ENCODE measurements at places on chromosomes 12 and 14. TPM values are rescaled to one million over a fixed set of nuclear protein-coding genes. Genes with fewer than 3 reads are reported as not detected.
A peak's percentile ranks its signal among the peaks of the same experiment; 100 is the strongest.

OR4E2 gene
- polyA plus RNA-seq: not detected

SERPINA10 gene
- polyA plus RNA-seq: not detected

PTGER2 gene
- polyA plus RNA-seq: 0.67 TPM

ESR2 gene
- polyA plus RNA-seq: 0.03 TPM

TEX52 gene
- polyA plus RNA-seq: not detected

- peak overlapping the region; percentile 74 for H3K27ac ChIP-seq
- H3K36me3 ChIP-seq: peaks cover 2% of the 10 kb centered on the region
- H3K4me1 ChIP-seq: peaks cover 6% of the 10 kb centered on the region
- no peaks in the 10 kb centered on the region for H3K27me3 ChIP-seq
- DNase-seq: peak; percentile 23
Observed at GRCh38 chr12:62260733-62261683, 804 bp downstream of the USP15 start.

DNA sequence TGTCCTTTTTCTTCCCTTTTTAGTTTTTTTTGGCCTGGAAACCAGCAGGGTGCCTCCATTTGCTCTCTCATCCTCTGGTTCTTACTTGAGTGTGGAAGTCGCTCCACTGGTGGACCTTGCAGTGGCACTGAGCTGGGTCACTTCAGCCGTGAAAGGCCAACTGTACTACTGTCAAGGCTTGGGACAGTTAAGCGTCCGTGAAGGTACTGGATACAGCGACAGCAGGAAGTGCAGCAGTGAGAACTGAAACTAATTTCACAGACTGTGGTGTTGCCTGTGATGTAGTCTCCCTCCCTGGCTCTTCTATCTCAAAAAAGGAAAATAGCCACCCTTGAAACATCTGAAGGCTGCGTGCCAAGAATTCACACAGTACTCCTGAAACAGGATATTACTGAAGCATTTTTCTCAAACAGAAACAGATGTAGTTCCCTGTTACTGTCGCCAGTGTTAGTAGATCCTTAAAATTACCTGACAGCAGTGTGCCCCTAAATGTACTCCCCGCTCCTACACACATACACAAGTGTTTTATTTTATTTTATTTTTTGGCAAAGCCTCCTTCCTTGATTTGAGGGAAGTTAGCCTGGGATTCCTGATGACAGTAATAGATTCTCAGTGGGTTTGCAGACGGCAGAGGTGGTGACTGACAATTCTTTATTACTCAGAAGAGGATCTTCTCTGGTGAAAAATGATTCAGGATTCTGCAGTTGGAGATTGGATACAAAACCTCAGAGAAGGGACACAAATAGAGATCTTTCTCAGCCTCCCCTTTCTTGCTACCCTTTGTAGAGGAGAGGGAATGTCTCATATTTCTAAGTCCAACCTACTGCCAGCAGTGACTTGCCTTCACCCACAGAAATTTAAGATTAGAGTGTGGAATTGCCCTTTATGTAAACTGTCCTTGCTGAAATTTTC is 4.4 kb downstream of the SUSD6 start:
- H3K36me3 ChIP-seq: no peaks in the 10 kb centered on the region
- no peaks in the 10 kb centered on the region for H3K27me3 ChIP-seq
- no peak for DNase-seq
- peak overlapping the region; percentile 34 for H3K4me3 ChIP-seq

- peak; percentile 79 for DNase-seq
- H3K27ac ChIP-seq: no peak overlapping the region
- no peaks in the 10 kb centered on the region for H3K27me3 ChIP-seq
- peaks cover 39% of the 10 kb centered on the region for H3K4me1 ChIP-seq
- H3K4me3 ChIP-seq: no peak overlapping the region
- peaks cover 23% of the 10 kb centered on the region for H3K36me3 ChIP-seq
Observed at GRCh38 chr14:74608959-74609611, 3.0 kb downstream of the LTBP2 start.

- H3K4me3 ChIP-seq: peak overlapping the region; percentile 91
- H3K27me3 ChIP-seq: no peaks in the 10 kb centered on the region
- peaks cover 35% of the 10 kb centered on the region for H3K36me3 ChIP-seq
- no peaks in the 10 kb centered on the region for H3K4me1 ChIP-seq
- H3K27ac ChIP-seq: peak overlapping the region; percentile 71
Observed at GRCh38 chr14:52730709-52731111, 744 bp downstream of the STYX start.

DNA sequence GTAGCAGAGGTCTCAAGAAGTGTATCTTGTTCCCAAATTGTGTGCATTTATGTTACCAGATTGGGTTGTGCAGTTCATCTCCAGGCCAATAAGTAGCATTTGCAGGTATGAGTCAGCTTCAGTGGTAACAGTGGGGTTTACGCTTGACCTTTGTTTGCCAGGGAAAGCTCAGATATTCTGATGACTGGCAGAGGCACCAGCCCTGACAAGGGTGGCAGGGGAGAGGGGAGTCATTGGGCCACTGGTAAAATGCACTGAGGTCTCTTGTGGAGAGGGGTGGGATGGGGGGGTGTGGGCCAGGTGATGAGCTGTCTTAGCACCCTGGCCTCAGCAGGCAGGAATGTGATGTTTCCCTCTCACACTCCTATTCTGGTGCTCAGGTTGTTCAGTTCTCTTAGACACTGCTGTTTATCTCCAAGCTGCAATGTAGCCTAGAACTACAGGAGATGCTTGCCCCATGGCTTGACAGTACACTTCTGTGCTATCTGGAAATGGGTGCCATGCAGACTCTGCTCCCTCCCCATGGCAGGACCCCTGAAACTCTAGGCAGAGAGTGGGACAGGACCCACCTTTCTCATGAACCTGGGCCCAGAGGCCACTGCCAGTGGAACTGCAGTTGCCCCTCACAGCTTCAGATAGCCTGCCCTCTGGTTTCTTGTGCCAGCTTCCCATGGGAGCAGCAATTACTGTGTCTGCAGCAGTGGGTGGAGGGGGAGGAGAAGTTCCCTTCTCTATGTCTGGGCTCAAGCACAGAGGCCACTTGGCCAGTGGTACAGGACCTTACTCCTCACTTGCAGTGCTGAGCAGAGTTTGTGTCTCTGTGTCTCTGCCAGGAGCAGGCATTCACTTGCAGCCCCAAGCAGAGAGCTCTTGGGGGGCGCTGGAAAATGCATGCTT is 31.9 kb downstream of the USP15 start:
- no peaks in the 10 kb centered on the region for H3K27me3 ChIP-seq
- peaks cover 7% of the 10 kb centered on the region for H3K4me1 ChIP-seq
- no peak overlapping the region for H3K27ac ChIP-seq
- H3K4me3 ChIP-seq: no peak overlapping the region
- H3K36me3 ChIP-seq: peaks cover 21% of the 10 kb centered on the region

GRCh38 chr12:32765906-32766305 is 10.2 kb upstream of the YARS2 start:
- no peaks in the 10 kb centered on the region for H3K36me3 ChIP-seq
- H3K4me1 ChIP-seq: no peaks in the 10 kb centered on the region

DNA sequence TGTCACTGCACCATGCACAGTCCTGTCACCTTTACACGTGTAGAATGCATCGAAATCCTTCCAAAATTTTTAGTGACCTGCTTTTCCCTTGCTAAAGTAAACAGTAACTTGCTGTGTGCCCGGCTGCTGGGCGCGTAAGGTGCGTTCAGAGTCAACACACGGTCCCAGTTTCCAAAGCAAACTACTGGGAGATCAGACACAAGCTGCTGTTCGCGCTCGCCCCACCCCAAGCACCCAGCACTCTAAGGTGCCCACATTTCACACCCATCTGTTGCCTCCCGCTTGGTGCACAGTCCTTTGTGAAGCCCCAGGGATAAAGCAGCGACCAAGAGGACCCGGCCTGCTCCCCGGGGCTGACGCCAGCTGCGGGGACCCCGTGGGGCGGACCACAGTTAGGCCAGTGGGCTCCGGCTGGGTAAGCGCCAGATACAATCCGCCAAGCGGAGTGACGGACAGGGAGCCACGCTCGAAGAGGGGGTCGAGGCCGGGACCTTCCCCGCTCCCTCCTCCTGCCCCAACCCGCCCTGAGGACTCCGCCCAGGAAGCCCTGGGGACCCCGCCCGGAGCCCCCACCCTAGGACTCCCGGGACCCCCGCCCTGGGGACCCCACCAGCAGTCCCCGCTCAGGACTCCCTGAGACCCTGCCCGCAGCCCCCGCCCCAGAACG is 633 bp downstream of the STX2 start:
- H3K4me1 ChIP-seq: no peaks in the 10 kb centered on the region
- DNase-seq: no peak
- peak overlapping the region; percentile 12 for H3K27ac ChIP-seq
- H3K4me3 ChIP-seq: peak overlapping the region; percentile 75

- H3K4me1 ChIP-seq: no peaks in the 10 kb centered on the region
- H3K36me3 ChIP-seq: no peaks in the 10 kb centered on the region
Observed at GRCh38 chr14:74867673-74868072, 8.3 kb downstream of the PROX2 start.

DNA sequence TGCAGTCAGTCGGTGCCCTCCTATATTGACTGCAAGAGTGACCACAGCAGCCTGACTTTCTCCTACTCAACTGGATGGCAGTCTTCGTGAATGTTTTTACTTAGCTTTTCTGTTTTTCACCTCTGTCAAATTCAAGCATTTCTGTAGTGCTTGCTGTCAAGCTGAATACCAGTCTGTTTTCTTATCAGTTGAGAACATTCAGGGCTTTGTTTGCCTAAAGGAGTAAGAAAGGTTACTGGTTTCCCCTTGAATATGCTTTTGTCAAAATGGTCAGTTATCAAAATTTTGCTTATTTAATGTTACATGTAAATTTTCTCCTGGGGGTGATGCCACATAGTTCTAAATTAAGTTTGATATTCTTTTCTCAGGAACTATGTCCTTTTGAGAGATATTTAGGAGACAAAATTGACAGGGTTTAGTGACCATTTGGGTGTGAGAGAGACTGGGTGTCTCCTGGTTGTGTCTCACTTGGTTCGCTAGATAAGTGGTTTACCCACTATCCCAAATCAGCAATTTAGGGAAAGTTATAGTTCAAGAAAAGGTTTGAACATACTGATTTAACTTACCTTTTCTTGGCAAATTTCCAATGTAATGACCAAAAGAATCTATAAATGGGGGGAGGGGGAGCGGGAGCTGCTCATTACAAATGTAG is 366.3 kb downstream of the TMTC2 start:
- H3K27me3 ChIP-seq: no peaks in the 10 kb centered on the region
- no peak for DNase-seq
- no peak overlapping the region for H3K27ac ChIP-seq

DNA sequence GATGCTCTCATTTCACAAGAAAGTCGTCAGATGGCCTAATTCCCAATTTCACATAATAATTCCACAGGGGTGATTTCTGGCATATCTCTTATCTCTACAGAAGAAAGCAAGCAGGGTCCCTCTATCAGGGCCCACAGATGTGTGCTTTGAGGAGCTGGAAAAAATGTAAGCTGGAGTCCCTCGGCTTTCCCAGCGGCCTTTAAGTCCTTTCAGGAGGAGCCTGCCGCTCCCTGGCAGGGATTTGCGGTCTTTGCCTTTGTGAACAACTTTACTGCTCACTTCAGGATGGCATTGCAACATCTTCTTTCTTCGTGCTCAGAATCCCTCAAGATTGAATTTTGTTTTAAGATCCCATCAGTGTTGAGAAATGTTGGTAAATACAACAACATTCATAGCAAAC is 83.0 kb downstream of the FZD10 start:
- no peak overlapping the region for H3K4me3 ChIP-seq
- H3K36me3 ChIP-seq: no peaks in the 10 kb centered on the region
- DNase-seq: no peak
- H3K27me3 ChIP-seq: no peaks in the 10 kb centered on the region

Measured in SK-N-SH (cell line).